ENCODE measurements at places on chromosomes 1 and 21. TPM values are rescaled to one million over a fixed set of nuclear protein-coding genes. Genes with fewer than 3 reads are reported as not detected.

- H3K4me1 ChIP-seq = peaks cover 49% of the 10 kb centered on the region
- H3K36me3 ChIP-seq = peaks cover 19% of the 10 kb centered on the region
- H3K27ac ChIP-seq = no peak overlapping the region
- H3K4me3 ChIP-seq = no peak overlapping the region
- H3K27me3 ChIP-seq = no peaks in the 10 kb centered on the region
These were observed 38.9 kb downstream of the UBE4B start for GRCh38 chr1:10071640-10072039.

- H3K36me3 ChIP-seq = no peaks in the 10 kb centered on the region
- no peak overlapping the region for H3K27ac ChIP-seq
- H3K4me3 ChIP-seq = no peak overlapping the region
- H3K27me3 ChIP-seq = peaks cover 49% of the 10 kb centered on the region
- H3K4me1 ChIP-seq = no peaks in the 10 kb centered on the region
- no peak for DNase-seq
These were observed 16.6 kb downstream of the CASZ1 start for GRCh38 chr1:10779841-10780240.

- H3K27ac ChIP-seq = no peak overlapping the region
- DNase-seq = no peak
- no peaks in the 10 kb centered on the region for H3K27me3 ChIP-seq
- H3K4me3 ChIP-seq = no peak overlapping the region
These were observed 268.3 kb downstream of the ASTN1 start for GRCh38 chr1:176896216-176896615.

- H3K4me3 ChIP-seq = no peak overlapping the region
- H3K4me1 ChIP-seq = no peaks in the 10 kb centered on the region
- no peak overlapping the region for H3K27ac ChIP-seq
These were observed 74.2 kb downstream of the KIRREL1 start for GRCh38 chr1:158067662-158068061.

- no peak overlapping the region for H3K27ac ChIP-seq
- no peak overlapping the region for H3K4me3 ChIP-seq
- H3K27me3 ChIP-seq = no peaks in the 10 kb centered on the region
- no peaks in the 10 kb centered on the region for H3K4me1 ChIP-seq
- H3K36me3 ChIP-seq = no peaks in the 10 kb centered on the region
These were observed 97.0 kb downstream of the GIPC2 start for GRCh38 chr1:78142736-78143135.

GRCh38 chr1:78045926-78046778 is at the start of gene GIPC2:
Gene GIPC2 (plus strand): TSS chr1:78045966. CDS start chr1:78046095, 129 bp downstream.
- H3K27ac ChIP-seq = no peak within 1 kb of the TSS
- H3K27me3 ChIP-seq = no peaks in the 10 kb centered on the region
- H3K36me3 ChIP-seq = no peaks in the 10 kb centered on the region
- H3K4me3 ChIP-seq = no peak within 1 kb of the TSS
- H3K4me1 ChIP-seq = no peaks in the 10 kb centered on the region

DNA sequence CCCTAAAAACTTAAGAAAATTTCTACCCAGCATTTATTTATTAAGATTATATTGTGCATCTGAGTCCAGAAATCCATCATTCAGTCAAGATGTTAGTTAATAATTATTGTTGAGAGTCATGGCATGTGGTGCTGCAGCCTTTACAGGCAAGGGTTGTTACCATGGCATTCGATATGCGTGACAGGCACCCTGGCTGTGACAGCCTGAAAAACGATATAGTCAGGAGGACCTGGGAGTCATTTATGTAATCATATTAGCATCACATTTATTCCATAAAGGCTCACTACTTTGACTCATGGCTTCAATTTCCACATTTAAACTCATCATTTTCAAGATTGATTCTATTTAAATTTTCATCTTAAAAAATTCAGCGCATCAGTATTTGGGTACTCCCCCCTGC is 68.0 kb downstream of the CACHD1 start:
- DNase-seq = no peak
- H3K27ac ChIP-seq = no peak overlapping the region

GRCh38 chr1:235892734-235893413 is 26.2 kb upstream of the LYST start:
- no peak for DNase-seq
- no peaks in the 10 kb centered on the region for H3K36me3 ChIP-seq
- no peak overlapping the region for H3K27ac ChIP-seq
- H3K4me1 ChIP-seq = peaks cover under 1% of the 10 kb centered on the region
- no peaks in the 10 kb centered on the region for H3K27me3 ChIP-seq

- no peak overlapping the region for H3K27ac ChIP-seq
- no peak for DNase-seq
- no peaks in the 10 kb centered on the region for H3K36me3 ChIP-seq
- H3K27me3 ChIP-seq = no peaks in the 10 kb centered on the region
- H3K4me1 ChIP-seq = peaks cover 7% of the 10 kb centered on the region
These were observed 5.2 kb upstream of the KCNAB2 start for GRCh38 chr1:6040444-6040843.

DNA sequence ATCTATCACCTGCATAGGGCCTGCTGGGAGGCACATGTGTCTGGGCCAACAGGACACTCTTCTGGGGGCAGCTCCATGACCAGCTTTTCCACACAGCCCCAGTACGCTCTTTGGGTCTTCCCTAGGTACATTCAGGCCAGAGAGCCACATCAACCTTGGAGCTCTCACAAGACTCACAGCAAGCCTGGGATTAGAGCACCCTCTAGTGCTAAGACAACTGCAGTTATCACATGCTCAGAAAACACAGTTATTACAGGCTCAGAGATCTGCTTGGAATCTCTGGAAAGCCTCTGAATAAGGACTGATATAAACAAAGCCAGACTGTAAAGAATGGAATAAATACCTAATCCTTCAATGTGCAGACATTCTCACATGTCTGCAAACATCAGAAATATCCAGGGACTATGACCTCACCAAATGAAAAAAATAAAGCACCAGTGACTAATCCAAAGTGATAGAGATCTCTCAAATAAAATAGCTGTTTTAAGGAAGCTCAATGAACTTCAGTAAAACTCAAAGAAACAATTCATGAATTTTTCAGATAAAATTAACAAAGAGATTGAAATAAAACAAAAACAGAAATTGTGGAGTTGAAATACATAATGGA is 563.9 kb upstream of the NR5A2 start:
- H3K27ac ChIP-seq = no peak overlapping the region
- H3K27me3 ChIP-seq = no peaks in the 10 kb centered on the region
- no peaks in the 10 kb centered on the region for H3K36me3 ChIP-seq
- no peak for DNase-seq
- no peak overlapping the region for H3K4me3 ChIP-seq

DNA sequence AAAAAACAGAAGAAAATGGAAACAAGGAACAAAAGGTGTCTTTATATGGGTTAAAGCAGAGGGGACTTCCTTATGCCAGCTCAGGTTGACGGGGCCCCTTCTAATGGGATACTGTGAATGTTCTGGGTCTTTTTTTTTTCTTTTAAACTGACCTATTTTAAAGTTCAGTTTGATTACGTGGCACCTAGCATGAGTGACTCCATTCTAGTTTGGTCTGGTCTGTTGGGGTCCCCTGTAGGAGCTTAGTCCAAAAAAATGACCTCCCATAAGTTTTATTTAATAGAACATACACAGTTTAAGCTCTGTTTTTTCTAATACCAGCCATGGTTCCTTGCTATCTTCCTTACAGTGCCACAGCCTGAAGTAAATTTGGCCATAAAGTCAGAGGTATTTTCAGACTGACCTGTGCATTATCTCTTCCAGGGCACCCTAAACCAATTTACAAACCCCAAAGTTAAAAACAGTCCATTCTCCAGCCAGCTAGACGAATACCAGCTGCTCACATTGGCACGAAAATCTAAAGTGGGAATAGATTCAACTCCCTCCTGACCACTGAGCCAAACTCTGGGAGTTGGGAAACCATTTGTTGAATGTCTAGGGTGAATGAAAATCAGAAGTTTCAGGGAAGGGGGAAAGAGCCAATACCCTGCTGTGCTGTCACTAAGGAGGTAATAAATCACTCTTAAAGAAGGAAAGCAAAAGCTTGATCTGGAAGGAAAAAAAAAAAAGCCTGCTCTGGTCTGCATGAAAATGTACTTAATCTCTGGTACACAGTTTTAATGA is 42.4 kb downstream of the AKNAD1 start:
- H3K4me1 ChIP-seq = peaks cover 26% of the 10 kb centered on the region
- H3K36me3 ChIP-seq = peaks cover 5% of the 10 kb centered on the region
- H3K27me3 ChIP-seq = no peaks in the 10 kb centered on the region
- H3K27ac ChIP-seq = no peak overlapping the region
- no peak for DNase-seq
- no peak overlapping the region for H3K4me3 ChIP-seq

GRCh38 chr1:53826367-53826766 is 11.7 kb downstream of the NDC1 start:
- H3K27me3 ChIP-seq = no peaks in the 10 kb centered on the region
- H3K36me3 ChIP-seq = peaks cover 68% of the 10 kb centered on the region
- no peak overlapping the region for H3K27ac ChIP-seq

DNA sequence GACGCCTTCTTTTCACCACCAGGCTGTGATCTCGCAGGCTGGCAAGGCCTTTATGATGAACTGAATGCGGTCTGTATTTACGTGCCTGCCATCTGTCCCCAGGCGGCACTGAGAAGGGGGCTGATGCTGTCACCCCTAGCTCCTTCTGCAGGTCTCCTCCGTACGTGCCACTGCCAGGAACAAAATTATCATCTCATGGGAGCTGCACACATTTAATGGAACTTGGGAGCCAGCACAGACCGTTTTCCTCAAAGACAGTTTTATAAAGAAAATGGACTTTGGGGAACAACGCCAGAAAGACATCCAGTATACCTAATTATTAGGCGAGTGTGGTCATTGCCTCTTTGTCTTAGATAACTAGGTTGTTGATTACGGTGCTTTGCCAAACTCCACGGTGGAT is 434.5 kb downstream of the KIF26B start:
- H3K4me3 ChIP-seq = no peak overlapping the region
- peaks cover 16% of the 10 kb centered on the region for H3K4me1 ChIP-seq
- H3K27ac ChIP-seq = no peak overlapping the region
- no peaks in the 10 kb centered on the region for H3K36me3 ChIP-seq
- no peaks in the 10 kb centered on the region for H3K27me3 ChIP-seq

DNA sequence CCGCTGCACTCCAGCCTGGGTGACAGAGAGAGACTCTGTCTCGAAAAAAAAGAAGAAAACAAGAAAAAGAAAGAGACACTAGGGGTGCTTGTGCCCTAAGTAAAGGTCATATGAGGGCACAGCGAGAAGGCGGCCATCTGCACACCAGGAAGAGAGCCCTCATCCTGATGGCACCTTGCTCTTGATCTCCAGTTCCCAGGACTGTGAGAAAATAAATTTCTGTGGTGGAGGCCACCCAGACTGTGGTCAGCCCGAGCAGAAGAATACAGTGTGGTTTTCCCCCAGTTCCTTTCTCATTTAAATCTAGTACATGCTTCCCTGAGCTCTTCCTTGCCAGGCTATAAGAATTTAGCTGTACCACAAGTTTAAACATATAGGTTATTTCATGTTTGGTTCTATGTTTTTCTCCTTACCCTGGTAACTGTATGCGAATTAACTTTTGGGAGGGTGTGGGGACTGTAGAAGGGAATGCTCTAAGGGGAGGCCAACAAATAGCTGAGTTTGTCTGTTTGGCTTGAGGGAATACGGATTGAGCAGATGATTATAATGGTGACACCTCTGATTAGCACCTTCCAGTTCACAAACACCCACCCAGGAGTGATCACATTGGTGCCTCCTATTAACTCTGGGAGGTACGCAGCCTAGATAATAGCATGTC is 119.6 kb upstream of the ERRFI1 start:
- peak overlapping the region; percentile 40 for H3K27ac ChIP-seq
- H3K4me3 ChIP-seq = no peak overlapping the region
- no peaks in the 10 kb centered on the region for H3K36me3 ChIP-seq
- H3K4me1 ChIP-seq = peaks cover 24% of the 10 kb centered on the region
- H3K27me3 ChIP-seq = no peaks in the 10 kb centered on the region

DNA sequence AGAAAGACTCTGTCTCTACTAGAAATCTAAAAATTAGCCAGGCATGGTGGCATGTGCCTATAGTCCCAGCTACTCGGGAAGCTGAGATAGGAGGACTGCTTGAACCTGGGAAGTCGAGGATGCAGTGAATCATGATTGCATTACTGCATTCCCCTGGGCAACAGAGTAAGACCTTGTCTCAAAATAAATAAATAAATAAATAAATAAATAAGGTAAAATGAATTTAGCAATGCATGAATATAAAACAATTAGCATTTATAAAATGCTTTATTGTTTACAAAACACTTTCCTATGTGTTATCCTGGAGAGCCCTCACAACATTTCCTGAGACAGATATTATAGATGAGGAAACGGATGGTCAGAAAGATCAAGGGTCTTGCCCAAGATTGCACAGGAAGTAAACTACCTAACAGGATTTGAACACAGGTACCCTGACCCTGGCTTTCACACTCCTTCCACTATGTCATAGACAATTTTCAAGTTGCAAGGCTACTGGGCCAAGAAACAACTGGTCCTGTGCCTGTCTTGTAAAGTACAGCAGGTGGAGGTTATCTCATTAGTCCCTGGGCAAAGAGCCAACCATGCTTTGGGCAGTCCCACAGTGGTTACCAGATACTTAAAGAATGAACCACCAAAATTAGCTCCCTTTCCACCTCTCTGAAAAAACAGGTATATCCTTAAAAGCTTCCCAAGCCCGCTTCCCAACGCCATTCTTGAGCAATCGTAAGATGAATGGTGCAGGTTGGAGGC is 15.4 kb upstream of the VSIG8 start:
- peaks cover 17% of the 10 kb centered on the region for H3K4me1 ChIP-seq
- no peaks in the 10 kb centered on the region for H3K27me3 ChIP-seq
- H3K36me3 ChIP-seq = no peaks in the 10 kb centered on the region
- H3K27ac ChIP-seq = no peak overlapping the region
- DNase-seq = no peak

DNA sequence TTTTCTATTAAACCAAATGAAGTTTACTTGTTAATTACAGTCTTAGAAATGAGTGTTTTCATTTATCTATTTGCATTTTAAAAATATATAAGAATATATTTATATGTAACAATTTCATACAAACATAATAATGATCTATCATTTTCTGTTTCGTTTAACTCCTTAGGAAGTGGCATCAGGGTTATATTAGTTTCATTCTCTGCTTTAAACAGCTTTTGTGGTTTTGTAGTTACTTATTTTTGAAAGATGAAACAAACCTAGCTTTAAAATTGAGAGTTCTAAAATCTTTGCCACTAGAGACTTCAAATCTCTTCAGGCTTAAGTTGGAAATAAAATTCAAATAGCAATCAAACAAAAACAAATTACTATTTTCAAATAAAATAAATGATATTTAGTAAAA is 2110.6 kb downstream of the MRPL39 start:
- H3K27ac ChIP-seq = no peak overlapping the region
- H3K27me3 ChIP-seq = no peaks in the 10 kb centered on the region
- H3K4me3 ChIP-seq = no peak overlapping the region

The KIF26B gene
- 5.9 TPM for total RNA-seq

The DRAXIN gene
- total RNA-seq = not detected

The TMEM200B gene
- total RNA-seq = not detected

The TGFB2 gene
- 7.4 TPM for total RNA-seq

The CD84 gene
- total RNA-seq = not detected

The CLEC20A gene
- total RNA-seq = not detected

The FLG2 gene
- total RNA-seq = not detected

The AMY2A gene
- total RNA-seq = not detected

The APOBEC4 gene
- not detected for total RNA-seq

The PLA2G2C gene
- not detected for total RNA-seq

The SH3BGR gene
- 5.2 TPM for total RNA-seq

Measured in SJSA1 (cell line).